NCI-H1105 (cell line): ENCODE measurements at places on chromosomes 3 and 15.

DNA sequence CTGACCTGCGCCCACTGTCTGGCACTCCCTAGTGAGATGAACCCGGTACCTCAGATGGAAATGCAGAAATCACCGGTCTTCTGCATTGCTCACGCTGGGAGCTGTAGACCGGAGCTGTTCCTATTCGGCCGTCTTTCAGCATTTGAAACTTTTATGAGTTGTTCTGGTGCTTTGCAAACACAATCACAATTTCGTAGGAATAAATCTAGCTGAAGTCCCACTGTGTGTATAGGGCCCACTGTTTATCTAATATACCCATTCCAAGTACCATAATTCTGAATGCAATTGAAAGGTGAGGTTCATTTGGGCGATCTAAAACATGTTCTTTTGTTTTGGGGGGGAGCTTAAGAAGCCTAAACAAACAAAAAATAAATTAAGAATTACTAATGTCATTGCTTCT lies 572.1 kb downstream of the FGF12 start:
- DNase-seq, result no peak

DNA sequence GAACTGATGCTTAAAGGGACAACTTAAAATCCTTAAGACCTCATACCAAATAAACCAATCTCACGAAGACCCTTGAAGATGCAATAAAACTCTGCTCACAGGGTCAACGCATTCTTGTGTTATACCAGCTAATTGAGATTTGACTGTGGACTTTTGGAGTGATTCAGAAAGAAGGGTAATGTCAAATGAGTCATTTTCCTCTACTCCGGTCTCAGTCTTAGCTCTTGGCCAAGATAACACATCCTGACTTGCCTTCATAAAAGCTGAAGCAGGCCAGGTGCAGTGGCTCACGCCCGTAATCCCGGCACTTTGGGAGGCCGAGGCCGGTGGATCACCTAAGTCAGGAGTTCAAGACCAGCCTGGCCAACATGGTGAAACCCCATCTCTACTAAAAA lies 3.8 kb downstream of the PKM start:
- no peak for DNase-seq

GRCh38 chr15:76108021-76108723 lies 48.4 kb downstream of the TMEM266 start:
- DNase-seq, result no peak

DNA sequence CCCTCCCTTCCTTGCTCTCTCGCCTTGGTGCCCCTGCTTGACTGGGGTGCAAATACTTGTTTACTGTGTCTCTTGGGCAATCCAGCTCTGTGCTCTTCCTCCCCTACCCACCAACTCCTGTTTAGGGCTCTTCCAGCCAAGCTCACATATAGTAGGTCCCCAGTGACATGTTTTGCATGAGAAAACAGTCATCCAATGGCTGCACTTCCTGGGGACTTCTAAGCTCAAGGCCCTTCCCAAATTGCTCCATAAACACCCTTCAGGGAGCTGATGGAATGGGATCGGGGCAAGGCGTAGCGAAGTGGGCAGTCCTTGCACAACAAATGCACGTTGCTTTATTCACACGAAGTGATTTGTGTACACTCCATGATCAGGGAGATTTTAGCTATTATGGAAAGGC lies 9.4 kb upstream of the COPG1 start:
- no peak for DNase-seq

DNA sequence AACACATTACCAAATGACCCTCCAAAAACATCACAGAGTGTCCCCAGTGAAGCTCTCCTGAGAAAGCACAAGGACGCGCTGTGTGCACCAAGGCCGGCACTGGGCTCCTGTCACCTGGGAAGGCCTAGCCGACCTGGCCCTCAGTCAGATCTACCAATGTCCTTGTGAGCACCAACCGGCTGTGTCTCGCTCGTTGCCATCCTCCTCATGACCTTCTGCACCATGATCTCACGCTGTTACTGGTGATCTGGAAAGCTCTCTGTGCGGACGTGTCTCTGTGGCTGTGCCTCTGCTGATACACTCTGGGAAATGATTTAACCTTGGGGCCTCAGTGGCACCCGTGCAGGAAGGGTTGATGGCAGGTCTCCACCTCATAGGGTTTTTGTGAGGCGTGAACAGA lies 24.2 kb downstream of the ZXDC start:
- DNase-seq, result no peak

DNA sequence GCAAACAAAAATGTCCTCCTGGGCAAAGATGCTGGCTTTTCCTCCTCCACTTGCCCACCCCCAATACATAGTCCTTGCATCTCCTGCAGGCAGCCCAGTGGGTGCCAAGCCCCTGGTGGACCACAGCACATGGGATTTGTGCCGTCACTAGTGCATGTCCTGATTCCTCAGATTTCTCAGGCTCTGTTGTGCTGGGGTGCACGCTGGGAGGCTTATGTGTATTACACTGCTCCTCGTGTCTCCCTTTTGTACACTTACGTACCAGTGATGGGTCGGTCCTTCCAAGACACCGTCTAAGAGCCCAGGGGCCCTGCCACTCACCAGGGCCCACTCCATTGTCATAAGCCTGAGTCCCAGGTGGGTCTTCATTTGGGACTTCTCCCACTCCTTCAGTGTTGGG lies 70.1 kb downstream of the PLXNA1 start:
- no peak for DNase-seq

DNA sequence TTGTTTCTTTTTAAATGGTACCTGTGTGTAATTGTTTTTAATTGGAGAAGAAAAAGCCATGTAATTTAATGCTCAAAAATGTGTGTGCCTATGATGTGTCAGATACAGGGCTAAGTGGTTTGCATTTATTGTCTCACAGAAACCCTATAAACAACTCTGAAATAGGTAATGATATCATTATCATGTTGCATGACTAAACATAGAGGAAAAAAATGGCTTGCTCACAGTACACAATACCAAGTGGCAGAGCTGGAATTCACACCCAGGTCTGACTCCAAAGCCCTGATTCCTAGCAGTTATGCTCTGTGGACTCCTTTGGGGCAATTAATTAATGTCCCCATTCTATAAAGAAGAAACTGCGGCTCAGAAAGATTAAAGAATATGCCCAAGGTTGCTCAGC lies 237.4 kb upstream of the TRIM42 start:
- DNase-seq, result no peak

- DNase-seq, result no peak
These were observed 1.5 kb downstream of the TPRA1 start for GRCh38 chr3:127588806-127589577.

DNA sequence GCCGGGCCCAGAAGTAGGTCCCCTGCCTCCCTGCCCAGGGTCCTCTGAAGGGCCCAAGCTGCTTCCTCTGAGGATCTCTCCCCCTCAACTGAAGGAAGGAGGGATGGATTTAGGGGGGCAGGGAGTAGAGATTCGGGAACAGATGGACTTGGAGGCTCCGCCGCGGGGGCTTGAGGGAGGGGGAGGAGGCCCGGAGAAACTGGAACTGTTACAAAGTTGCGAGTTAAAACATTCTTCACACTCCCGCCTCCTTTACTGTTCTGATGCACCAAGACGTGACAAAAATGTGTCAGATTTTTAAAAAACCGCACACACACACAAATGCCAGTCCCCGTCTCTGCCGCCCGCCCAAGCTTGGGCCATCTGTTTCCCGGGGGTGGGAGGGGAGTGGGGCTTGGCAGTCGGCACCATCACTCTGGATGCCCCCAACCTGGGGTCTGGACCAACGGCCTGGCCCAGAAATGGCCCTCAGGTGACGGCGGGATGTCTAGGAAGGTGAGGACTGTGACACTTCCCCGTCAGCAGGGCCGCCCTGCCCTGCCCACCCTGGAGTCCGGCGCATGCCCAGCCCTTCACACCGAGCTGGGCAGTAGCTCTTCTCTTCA lies 25.0 kb upstream of the LINGO1 start:
- no peak for DNase-seq

GRCh38 chr3:81886081-81886480 lies 124.6 kb upstream of the GBE1 start:
- DNase-seq, result no peak

DNA sequence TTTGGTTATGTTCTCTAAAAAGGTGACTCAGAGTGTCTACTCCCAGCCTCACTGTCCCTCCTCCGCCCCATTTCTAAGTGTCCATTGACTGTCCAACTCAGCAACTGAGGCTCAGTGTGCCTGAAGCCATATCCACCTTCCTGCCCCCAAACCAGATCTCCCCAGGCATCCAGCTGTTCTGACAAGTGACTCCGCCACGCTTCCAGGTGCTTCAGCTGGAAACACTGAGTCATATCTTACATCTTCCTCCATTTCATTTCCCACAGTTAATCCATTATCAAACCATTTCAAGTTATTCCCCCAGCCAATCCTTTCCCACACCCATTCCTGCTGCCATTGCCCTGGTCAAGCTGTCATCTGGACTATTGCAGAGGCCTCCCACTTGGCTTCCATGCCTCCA lies 17.1 kb downstream of the MAGEF1 start:
- no peak for DNase-seq

- no peak for DNase-seq
These were observed 818.8 kb upstream of the LMCD1 start for GRCh38 chr3:7682822-7683229.

- no peak for DNase-seq
These were observed 69.9 kb downstream of the NR2E3 start for GRCh38 chr15:71880276-71880675.

GRCh38 chr15:58329781-58330671 lies 101.8 kb upstream of the LIPC start:
- DNase-seq, result no peak
